Stimulated activated CD8-positive, alpha-beta memory T cell treated with anti-CD3 and anti-CD28 coated beads, Interleukin-4, amount 100 ng/mL, for 24 hours (primary cell): ENCODE measurements at places on chromosomes 1 and 21.

DNA sequence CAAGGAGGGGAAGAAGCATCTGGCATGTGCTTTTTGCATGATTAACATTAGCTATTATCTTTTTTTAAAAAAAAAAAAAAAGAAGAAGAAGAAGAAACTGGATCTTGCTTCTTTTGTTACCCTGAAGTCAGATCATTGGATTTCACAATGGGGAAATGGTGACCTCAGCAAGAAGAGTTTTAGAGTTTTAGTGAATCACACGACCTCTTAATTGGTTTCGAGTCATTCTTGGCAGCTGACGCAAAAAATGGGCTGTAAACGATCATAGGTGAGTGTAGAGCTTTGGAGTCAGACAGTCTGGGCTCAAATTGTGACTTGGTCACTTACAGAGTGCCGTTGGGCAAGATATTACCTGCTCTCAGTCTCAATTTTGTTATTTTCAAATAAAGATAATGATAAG, 33.3 kb upstream of the PGBD5 start:
- no peak for DNase-seq

- no peak for DNase-seq
Measured at GRCh38 chr21:46518983-46519583, 60.4 kb downstream of the DIP2A start.

GRCh38 chr1:47838562-47839432, 158.4 kb downstream of the TRABD2B start:
- DNase-seq, result no peak

DNA sequence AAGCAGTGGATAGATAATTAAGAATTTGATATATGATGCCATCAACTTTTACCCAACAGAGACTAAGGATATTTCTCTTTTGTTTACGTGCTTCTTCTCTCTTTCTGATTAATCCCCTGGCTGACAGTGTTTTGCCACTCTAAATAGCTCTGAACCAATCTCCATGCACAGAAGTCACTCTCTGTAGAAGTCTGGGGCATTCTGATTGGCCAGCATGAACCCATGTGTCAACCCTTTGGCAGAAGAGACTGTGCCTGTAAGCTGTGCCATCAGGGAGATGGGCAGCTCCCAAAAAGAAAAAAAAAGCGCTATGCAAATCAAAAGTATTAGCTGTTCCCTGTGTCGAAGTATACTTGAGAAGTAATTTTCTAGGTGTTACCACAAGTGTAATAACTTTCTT, 34.1 kb upstream of the NRIP1 start:
- no peak for DNase-seq
